AG04449 (cell line): ENCODE measurements at places on chromosomes 12 and 14.

DNA sequence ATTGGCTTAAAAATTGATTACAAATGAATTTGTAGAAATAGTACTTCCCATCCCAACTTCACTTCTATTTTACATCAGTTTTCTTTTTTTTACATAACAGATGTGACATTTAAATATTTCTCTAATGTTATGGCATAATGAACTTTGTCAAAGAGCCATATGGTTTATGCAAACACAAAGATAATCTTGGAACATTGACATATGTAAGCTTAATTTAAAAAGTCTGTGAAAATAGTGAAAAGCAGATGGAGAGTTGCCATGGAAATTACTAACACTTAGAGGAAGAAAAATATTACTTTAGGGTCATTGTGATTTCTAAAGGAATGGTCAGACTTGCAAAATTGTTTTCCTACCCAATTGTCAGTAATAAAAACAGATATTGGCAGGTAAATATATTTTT is 232.4 kb downstream of the AEBP2 start:
- no peak for DNase-seq

GRCh38 chr12:40188558-40189320 is 36.1 kb upstream of the LRRK2 start:
- no peak for DNase-seq

DNA sequence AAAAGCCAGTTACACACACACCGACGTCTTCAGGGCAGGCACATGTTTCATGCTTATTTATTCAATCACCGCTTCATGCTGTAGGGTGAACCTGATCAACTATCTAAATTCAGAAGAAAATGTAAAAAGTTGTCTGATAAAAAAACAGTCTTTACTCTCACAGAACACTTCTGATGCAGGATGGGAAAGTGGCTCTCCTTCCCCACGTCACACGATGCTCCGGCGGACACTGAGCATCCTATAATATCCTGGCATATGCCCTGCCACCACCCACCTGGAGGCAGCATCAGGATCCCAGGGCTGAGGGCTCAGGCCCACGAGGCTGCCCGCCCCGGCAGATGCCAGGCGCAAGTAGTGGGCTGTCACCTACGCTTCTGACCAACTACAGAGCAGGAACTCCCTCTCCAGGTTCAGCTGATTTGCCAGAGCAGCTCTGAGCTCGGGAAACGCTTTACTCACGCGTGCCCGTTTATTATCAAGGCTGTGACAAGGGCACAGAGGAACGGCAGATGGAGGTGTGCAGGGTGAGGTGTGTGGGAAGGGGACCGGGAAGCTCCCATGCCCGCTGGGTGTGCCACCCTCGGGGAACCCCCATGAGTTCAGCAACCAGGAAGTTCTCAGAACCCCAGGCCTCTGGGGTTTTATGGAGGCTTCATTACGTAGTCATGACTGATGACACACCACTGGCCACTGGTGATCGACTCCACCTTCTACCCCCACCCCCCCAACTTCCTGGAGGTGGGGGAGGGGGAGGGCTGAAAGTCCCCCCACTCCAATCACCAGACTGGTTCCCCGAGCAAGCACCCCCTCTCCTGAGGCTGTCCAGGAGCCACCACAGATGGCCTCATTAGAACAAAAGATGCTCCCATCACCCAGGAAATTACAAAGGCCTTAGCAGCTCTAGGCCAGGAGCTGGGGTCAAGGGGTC is 32.1 kb downstream of the SLC15A4 start:
- no peak for DNase-seq

DNA sequence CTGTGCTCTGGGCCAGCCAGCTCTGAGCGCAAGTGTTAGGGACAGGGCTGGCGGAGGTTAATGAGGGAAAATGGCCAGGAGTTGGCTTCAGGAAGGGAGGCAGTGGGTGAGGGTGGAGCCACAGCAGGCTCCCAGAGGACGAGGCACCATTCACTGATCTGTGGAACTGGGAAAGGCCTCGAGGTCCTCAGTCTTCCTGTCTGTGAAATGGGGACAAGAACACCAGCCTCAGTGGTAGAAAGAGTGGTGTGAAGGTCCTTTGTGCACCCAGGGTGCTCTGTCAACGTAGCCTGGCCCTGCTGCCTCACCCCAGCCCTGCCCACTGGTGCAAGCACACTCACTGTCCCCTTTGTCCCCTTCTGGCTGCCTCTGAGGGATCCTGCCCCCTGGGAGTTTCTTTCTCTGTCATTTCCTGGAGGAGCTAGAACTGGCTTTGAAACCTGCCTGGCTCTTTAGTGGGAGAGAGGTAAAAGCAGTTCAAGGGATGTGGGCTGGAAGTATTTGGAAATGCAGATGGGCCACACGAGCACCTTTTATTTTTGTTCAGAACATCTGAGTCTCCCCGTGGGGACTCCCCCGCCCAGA is 25.0 kb downstream of the SYNDIG1L start:
- no peak for DNase-seq

DNA sequence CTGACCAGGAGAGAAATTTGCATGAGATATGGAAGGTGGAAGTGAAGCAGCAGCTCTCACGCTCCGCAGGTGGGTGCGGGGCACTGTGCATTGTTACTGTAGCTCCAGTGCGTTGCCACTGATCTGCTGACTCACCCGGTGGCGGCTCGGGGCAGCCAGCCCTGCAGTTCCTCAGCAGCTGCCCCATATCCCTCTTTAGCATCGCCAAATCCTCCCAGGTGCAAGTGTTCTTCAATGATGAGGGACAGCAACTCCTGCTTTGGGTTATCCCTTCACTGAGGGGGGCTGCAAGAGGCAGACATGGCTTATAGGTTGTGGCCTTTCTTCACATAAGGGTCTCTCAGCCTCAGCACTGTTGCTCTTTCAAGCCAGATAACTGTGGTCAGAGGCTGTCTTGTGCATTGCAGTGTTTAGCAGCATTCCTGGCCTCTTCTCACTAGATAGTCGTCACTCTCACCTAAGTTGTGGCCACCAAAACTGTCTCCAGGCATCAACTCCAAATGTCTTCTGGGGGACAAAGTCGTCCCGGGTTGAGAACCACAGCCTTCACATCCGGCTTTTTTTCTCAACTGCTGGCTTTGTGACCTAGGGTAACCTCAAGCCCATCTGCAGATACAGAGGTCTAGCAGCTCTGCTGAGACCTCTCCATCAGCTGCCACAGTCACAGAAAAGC is 180.8 kb downstream of the EFCAB11 start:
- no peak for DNase-seq

DNA sequence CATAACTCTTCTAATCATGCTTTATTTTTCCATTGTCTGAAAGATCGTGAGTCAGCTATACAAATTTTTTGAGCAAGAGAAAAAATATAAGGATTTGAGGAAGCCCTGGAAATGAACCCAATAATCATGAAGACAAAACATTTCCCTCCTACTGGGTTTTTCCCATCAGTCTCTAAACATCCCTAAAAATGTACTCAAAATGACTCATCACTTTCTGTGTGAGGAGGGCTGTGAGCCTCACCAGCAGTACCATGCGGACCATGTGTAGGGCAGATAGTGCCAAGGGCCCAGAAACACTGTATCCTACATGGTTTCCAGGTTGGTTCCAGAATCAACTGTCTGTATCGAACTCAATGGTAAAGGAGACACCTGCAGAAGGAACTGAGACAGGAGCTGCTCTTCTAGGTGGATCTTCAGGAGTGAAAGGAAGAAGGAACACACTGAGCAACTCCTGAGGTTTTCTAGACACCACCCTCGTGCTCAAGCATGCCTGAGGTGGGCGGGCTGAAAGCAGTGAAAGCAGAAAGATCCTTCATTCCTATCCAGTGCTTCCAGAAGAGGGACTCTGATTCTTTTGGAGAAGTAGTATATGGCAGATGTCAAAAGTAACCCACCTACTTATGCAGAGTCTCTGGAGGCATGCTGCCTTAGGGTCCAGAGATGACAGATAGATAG is 48.6 kb upstream of the RHOJ start:
- no peak for DNase-seq

DNA sequence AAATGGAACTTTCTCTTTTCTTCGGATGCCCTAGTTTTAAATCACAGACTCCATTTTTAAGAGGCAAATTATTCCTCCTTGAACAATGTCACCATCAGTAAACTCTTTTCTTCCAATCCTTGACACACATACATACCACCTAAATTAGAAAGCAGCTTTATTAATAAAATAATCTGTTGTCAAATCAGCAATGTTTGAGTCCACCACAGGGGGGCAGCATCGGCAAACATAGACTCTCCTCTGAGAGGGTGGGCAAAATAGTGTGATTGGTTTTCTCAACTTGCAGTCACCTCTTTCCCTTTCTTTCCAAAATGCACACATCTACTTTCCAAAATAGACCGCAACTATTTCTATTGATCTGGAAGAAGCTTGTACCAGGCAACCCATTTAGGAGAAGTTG is 438.4 kb upstream of the OR4E1 start:
- DNase-seq, result no peak

- DNase-seq, result no peak
Measured at GRCh38 chr12:116592731-116593130, 33.5 kb downstream of the MAP1LC3B2 start.

DNA sequence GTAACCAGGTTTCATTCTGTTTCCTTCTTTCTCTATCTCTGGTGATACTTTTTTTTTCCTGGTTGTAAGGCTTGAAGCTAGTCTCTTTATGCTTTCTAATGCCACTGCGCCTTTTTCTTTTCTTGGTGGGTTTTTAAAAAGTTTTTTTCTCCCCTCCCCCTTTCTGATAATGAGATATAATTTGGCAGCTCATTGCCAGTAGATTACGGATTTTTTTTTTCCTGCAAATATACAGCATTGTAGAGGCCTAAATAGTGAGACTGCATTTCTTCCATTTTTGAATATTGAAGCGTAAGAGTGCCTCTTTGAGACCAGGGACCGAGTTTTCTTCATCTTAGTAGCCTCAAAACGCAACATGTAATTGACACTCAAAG is 1.1 kb downstream of the PAPOLA start:
- no peak for DNase-seq

- DNase-seq, result no peak
Measured at GRCh38 chr14:76080025-76080424, 71.7 kb upstream of the GPATCH2L start.

GRCh38 chr12:45232756-45233372 is 17.0 kb downstream of the ANO6 start:
- peak; percentile 95 for DNase-seq

- no peak for DNase-seq
Measured at GRCh38 chr14:49828640-49829039, 23.9 kb downstream of the NEMF start.

DNA sequence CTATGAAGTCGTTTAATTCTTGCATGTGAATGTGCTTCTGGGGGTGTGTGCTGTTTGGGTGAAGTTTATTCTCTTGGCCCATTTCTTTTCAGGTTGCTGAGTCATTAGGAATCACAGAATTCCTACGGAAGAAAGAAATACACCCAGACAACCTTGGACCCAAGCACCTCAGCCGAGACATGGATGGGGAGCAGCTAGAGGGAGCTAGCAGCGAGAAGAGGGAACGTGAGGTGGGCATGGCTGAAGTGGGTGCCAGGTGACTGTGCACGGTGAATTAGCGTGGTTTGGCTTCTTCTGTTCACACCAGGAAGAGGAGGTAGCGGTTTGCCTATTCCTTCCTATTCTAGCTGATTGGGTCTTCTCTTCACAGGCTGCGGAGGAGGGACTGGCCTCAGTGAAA is 19.2 kb downstream of the ZNF839 start:
- DNase-seq, result no peak

- DNase-seq, result no peak
Measured at GRCh38 chr14:99159341-99160340, 112.4 kb downstream of the BCL11B start.

DNA sequence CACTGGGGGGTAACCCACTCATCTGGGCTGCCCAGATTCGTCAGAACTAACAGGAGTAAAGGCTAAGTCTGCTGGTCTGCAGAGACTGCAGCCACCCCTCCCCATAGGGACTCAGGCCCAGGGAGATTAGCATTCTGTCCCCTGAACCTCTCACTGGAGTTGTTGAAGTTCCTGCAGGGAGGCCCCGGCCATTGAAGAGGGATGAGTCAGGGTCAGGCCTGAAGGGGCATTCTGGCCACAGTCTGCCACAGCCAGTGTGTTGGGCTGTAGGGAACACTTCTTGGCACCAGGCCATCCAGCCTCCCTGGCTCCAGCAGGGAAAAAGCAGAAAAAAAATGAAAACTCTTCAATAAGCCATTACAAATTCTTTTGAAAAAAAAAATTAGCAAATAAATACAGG is 35.3 kb downstream of the KLRK1 start:
- DNase-seq, result no peak

DNA sequence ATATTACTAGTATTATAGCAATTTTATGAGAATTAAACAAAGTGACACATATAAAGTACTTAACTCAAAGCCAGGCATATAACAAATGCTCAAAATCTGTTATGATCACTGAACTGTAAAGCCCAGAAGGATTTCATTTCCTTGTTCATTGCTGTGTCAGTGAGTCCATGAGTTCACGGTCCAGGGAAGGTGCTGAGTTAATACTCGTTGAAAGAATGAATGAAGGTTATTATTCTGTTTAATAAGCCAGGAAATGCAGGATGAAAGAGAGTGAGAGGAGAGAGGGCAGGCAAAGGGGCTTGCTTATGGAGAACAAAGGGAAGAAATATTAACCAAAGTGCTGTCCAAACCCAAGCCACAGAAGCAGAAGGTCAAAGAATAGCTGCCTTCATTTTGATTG is 40.2 kb upstream of the NT5DC3 start:
- DNase-seq, result no peak

DNA sequence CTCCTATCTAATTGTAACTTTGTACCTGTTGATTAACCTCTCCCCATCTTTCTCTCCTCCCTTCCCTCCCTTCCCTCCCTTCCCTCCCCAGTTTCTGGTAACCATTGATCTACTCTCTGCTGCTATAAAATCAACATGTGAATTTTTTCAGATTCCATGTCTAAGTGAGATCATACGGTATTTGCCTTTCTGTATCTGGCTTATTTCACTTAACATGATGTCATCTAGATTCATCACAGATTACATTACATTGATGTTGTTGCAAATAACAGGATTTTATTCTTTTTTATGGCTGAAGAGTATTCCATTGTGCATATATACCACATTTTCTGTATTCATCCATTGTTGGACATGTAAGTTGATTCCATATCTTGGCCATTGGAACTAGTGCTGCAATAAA is 68.0 kb upstream of the FBXO33 start:
- no peak for DNase-seq

GRCh38 chr12:24012528-24012927 is 63.1 kb upstream of the SOX5 start:
- no peak for DNase-seq

GRCh38 chr12:102652645-102653313 is 172.4 kb upstream of the IGF1 start:
- DNase-seq, result no peak

DNA sequence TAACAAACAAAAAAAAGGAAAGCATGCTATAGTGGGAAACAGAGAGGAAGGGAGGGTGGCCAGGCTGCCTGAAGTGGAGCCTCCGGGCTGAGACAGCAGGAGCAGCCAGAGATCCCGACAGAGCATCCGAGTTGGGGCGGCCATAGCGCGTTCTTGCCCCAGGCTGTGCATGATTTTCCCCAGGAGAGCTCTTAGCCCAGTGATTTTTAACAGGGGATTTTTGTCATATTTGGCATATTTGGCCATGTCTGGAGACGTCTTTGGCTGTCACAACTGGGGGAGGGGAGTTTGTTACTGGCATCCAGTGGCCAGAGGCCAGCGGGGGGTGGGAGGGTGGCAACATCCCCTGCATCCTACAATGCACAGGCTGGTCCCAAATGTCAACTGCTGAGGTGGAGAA is 23.6 kb downstream of the BDKRB1 start:
- no peak for DNase-seq

GRCh38 chr14:45467023-45467422 is 214.0 kb upstream of the MIS18BP1 start:
- no peak for DNase-seq

- DNase-seq, result no peak
Measured at GRCh38 chr12:121918679-121919038, 267 bp downstream of the CFAP251 start.
